ENCODE measurements at places on chromosomes 12 and 14. TPM values are rescaled to one million over a fixed set of nuclear protein-coding genes. Genes with fewer than 3 reads are reported as not detected.

MGAT2 gene
- 10.3 TPM for polyA plus RNA-seq

CDK2 gene
- 79.1 TPM for polyA plus RNA-seq

GRCh38 chr12:13005649-13006048 lies 5.6 kb upstream of the HEBP1 start:
- DNase-seq, result no peak

- no peak for DNase-seq
Observed at GRCh38 chr14:26427097-26427496, 170.7 kb downstream of the NOVA1 start.

GRCh38 chr12:12686925-12687324 lies 9.1 kb downstream of the GPR19 start:
- no peak for DNase-seq

All from left lung (tissue), 14 donors.